Immature natural killer cell (primary cell): ENCODE measurements at places on chromosomes 6 and 20.

GRCh38 chr6:14459315-14459714 lies 341.7 kb downstream of the CD83 start:
- H3K4me1 ChIP-seq: peaks cover 46% of the 10 kb centered on the region
- H3K4me3 ChIP-seq: no peak overlapping the region
- H3K27me3 ChIP-seq: peaks cover 12% of the 10 kb centered on the region
- no peaks in the 10 kb centered on the region for H3K36me3 ChIP-seq
- no peak overlapping the region for H3K27ac ChIP-seq

DNA sequence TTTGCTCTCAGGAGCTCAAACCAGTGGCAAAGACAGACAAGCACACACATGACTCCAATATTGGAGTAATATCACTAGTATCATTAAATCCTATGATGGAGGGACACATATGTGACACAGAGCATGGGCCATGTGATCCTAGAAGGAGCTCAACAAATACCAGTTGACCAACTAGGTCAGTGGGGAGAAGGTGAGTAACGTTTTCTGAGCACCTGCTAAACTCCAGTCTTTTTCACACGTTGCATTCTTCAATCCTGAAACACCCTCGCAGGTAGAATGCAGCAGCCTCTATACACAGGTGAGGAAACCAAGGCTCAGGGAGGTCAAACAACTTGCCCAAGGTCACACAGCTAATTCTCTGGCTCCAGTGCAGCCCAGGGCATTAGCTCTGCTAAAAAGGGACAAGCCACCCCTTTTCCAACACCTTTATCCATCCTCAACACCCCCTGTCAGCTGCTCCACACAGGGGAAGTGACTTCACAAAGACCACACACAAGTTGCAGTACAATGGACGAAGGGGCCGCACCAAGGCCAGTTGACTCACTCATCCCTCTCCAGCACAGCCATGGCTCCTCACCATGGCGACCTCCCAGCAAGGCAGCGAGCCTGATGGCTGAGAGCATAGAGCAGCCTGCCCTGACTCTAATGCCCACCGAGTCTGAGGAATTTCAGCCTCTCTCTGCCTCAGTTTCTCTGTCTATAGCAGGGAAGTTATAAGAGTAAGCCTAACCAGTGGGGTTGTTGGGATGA lies 4.4 kb downstream of the CAPN11 start:
- H3K4me3 ChIP-seq: no peak overlapping the region
- no peak overlapping the region for H3K27ac ChIP-seq
- H3K4me1 ChIP-seq: no peaks in the 10 kb centered on the region

GRCh38 chr6:33278810-33279209 lies 1.9 kb downstream of the B3GALT4 start:
- H3K36me3 ChIP-seq: peaks cover 27% of the 10 kb centered on the region
- peaks cover 43% of the 10 kb centered on the region for H3K4me1 ChIP-seq
- H3K4me3 ChIP-seq: peak overlapping the region; percentile 91
- H3K27me3 ChIP-seq: peaks cover 7% of the 10 kb centered on the region

GRCh38 chr6:134106702-134107101 lies 54.3 kb upstream of the SLC2A12 start:
- H3K27me3 ChIP-seq: peaks cover 3% of the 10 kb centered on the region
- H3K36me3 ChIP-seq: no peaks in the 10 kb centered on the region
- H3K27ac ChIP-seq: no peak overlapping the region
- no peak overlapping the region for H3K4me3 ChIP-seq
- H3K4me1 ChIP-seq: no peaks in the 10 kb centered on the region

- H3K27ac ChIP-seq: no peak overlapping the region
- peaks cover 2% of the 10 kb centered on the region for H3K27me3 ChIP-seq
- H3K4me1 ChIP-seq: no peaks in the 10 kb centered on the region
- H3K4me3 ChIP-seq: no peak overlapping the region
- no peaks in the 10 kb centered on the region for H3K36me3 ChIP-seq
Measured at GRCh38 chr6:35161266-35161665, 20.1 kb upstream of the TCP11 start.

- H3K36me3 ChIP-seq: no peaks in the 10 kb centered on the region
- H3K27ac ChIP-seq: peak overlapping the region; percentile 64
- DNase-seq: peak; percentile 38
- peaks cover 35% of the 10 kb centered on the region for H3K4me1 ChIP-seq
- H3K4me3 ChIP-seq: peak overlapping the region; percentile 85
Measured at GRCh38 chr6:26576929-26577719, 19.6 kb upstream of the ABT1 start.

DNA sequence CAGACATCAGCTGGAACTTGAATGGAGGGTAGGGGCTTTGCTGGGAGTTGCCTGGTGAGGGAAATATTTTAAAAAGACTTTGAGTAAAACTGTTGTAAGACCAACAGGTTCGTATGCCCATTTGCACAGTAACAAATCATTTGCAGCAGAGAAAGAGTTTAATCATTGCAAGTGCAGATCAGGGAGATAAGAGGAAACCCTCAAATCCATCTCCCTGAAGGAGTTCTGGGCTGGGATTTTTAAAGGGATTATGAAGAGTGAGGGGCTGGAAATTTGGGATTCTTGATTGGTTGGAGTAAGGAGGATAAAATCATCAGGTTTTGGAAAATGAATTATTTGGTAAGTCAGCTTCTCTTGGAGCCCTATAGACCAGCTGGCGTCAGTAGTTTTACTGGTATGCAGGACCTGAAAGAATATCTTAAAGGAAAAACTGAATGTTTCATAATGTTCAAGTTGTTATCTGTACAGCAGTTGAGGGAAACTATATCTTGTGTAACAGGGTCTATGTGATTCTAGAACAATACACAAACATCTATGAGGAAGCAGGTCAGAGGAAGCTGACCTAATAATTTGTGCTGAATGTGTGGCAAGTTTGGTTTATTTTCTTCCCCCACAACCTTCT lies 295.5 kb downstream of the PLCB1 start:
- H3K4me1 ChIP-seq: peaks cover 44% of the 10 kb centered on the region
- no peak overlapping the region for H3K4me3 ChIP-seq
- H3K27ac ChIP-seq: no peak overlapping the region
- no peaks in the 10 kb centered on the region for H3K36me3 ChIP-seq

DNA sequence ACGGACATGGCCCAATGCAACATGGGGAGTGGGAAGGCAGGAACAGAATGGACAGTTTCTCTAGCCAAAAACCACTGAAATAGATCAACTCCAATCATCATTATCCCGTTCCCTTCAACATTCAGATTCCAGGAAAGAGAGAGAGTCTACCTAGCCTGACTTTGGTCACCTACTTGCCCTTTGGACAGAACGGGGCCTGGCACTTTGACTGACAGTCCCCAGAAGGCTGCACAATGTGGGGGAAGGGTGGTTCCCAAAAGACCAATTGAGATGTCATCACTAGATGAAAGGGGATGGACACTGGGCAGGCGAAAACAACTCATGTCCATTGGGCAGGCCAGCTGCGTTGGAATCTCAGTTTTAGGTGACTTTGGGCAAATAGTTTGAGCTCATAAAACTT lies 15.0 kb upstream of the KIF16B start:
- H3K4me1 ChIP-seq: no peaks in the 10 kb centered on the region
- H3K4me3 ChIP-seq: no peak overlapping the region

DNA sequence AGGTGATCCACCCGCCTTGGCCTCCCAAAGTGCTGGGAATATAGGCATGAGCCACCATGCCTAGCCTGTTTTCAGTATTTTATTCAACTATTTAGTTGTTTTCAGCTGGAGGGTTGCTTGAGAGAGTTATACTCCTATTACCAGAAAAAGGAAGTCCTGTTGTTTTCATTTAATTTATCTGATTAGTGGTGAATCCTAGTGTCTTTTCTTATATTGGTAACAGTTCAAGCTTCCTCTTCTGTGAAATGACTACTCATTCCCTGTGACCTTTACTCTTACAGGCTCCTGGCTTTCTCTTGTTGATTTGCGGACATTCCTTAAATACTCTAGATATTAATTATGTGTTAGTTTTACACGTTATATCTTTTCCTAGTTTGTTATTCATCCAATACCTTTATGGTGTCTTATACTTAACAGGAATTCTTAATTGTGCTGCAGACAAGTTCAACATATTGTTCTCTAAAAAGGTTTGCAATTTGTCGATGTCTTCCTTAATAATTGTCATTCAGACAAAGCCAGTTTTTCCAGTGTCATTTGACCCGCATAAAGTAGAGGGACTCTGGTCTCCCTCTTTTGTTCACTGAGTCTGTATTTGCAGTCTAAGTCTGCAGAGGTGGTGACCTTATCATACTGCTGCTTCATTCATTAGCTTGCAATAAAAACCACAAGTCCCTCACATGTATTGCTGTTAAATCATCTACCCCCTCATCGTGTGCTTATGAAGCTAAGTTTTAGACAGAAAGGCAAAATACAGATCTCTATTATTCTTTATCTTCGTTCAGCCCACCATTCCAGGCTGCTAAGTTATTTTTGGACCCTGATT lies 51.4 kb downstream of the ZBTB9 start:
- H3K27ac ChIP-seq: no peak overlapping the region
- no peak for DNase-seq
- H3K36me3 ChIP-seq: no peaks in the 10 kb centered on the region
- no peaks in the 10 kb centered on the region for H3K27me3 ChIP-seq
- H3K4me3 ChIP-seq: no peak overlapping the region

DNA sequence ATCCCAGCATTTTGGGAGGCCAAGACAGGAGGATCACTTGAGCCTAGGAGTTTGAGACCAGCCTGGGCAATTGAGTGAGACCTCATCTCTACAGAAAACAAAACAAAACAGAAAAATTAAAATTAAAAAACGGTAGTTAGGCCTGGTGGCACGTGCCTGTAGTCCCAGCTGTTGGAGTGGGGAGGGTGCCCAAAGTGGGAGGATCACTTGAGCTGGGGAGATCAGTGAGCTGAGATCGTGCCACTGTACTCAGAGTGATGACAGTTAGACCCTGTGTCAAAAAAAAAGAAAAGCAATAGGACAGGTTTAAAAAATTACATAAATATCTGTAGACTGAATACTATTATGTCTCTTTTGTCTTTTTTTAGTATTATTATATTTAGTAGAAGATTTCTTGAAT lies 64.3 kb downstream of the ITCH start:
- peaks cover 2% of the 10 kb centered on the region for H3K27me3 ChIP-seq
- H3K4me3 ChIP-seq: no peak overlapping the region
- no peak for DNase-seq
- H3K27ac ChIP-seq: peak overlapping the region; percentile 86
- peaks cover 22% of the 10 kb centered on the region for H3K36me3 ChIP-seq

- H3K4me1 ChIP-seq: no peaks in the 10 kb centered on the region
- H3K4me3 ChIP-seq: no peak overlapping the region
- DNase-seq: no peak
- H3K27me3 ChIP-seq: no peaks in the 10 kb centered on the region
Measured at GRCh38 chr6:101458826-101459225, 65.3 kb downstream of the GRIK2 start.

GRCh38 chr6:167796192-167796981 lies 30.3 kb upstream of the AFDN start:
- H3K4me3 ChIP-seq: no peak overlapping the region
- peaks cover 2% of the 10 kb centered on the region for H3K4me1 ChIP-seq
- no peak overlapping the region for H3K27ac ChIP-seq
- H3K36me3 ChIP-seq: peaks cover 4% of the 10 kb centered on the region

DNA sequence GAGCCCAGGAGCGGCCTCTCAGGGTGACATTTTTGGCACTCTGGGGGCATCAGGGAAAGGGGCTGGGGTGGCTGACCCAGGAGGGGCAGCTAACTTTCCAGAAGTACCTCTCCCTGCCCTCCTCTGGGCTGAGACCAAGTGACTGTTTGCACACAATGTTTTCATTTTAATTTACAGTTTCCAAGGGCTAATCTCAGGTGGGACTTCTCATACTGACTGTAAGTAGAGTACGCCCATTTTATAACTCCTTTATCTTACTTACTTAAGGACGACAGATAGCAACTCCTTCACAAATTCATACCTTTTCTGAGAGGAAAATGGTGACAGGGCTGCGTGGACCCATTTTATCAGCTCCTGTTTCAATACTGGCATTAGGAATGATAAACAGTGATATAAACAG lies 172.9 kb upstream of the EXOC2 start:
- no peak overlapping the region for H3K27ac ChIP-seq
- no peak overlapping the region for H3K4me3 ChIP-seq
- H3K36me3 ChIP-seq: no peaks in the 10 kb centered on the region
- DNase-seq: no peak
- H3K27me3 ChIP-seq: peaks cover 16% of the 10 kb centered on the region

- peaks cover 41% of the 10 kb centered on the region for H3K27me3 ChIP-seq
- no peak for DNase-seq
- peak overlapping the region; percentile 97 for H3K4me3 ChIP-seq
- peaks cover 67% of the 10 kb centered on the region for H3K4me1 ChIP-seq
- H3K27ac ChIP-seq: peak overlapping the region; percentile 97
Measured at GRCh38 chr6:26031151-26031594, 56.1 kb upstream of the HFE start.

DNA sequence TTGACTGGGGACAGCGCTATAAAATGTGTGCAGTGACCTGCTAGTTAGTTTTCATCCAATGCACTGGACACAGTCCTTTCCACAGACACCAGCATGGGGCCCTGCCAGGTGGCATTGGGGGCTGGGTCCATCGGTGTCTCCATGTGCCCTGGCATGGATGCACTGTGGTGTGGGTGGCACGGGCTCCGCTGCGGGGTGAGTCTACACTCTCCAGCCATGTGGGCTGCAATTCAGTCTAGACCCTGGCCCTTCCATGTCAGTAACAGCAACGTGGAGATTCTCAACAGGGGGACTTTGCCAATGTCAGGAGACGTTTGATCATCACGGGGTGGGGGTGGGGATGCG lies 100.0 kb downstream of the RAMACL start:
- H3K27ac ChIP-seq: peak overlapping the region; percentile 61
- H3K36me3 ChIP-seq: no peaks in the 10 kb centered on the region
- H3K4me1 ChIP-seq: peaks cover 38% of the 10 kb centered on the region
- peaks cover 3% of the 10 kb centered on the region for H3K27me3 ChIP-seq
- H3K4me3 ChIP-seq: no peak overlapping the region

- no peaks in the 10 kb centered on the region for H3K36me3 ChIP-seq
- peaks cover 65% of the 10 kb centered on the region for H3K4me1 ChIP-seq
- H3K27me3 ChIP-seq: peaks cover 7% of the 10 kb centered on the region
Measured at GRCh38 chr20:59120491-59120890, 43.1 kb upstream of the ZNF831 start.

DNA sequence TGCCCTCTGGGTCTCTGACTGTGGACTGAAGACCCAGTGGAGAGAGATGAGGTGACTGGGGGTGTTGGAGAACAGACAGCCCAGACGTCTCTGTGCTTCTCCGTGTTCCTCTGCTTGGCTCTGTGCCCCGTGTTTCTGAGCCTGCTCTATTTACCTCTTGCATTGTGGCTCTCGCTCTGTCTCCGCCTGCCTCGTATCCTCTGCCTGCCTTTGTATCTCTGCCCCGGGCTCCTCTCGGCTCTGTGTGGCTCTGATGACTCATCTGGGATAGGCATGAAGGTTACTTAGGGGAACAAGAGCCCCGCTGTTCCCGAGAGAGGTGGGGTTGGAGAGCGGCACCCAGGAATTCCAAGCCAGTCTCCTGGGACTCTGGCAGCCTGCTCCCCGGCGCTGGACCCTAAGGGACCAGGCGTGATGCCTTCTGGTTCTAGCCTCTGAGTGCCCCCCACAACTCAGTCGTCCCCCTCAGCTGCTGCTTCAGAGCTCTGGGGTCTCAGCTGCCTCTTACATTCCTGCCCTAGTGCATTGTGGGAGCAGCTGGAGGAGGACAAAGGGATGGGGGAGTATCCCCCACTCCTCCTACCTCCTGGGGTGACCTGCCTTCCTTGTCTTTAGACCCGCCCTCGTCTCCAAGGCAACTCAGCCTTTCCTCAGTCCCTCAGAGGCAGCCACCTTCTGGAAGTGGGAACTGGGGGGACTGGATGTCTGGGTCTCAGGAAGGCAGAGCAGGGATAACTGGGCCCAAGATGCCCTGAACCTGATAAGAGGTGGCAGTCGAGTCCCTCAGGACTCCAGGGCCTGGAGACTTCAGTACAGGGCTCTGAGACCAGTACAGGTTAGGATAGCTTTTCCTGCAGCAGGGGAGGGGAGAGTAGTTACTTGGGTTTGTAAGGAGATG lies 1.9 kb downstream of the DDR1 start:
- H3K27ac ChIP-seq: peak overlapping the region; percentile 31
- H3K4me3 ChIP-seq: peak overlapping the region; percentile 82
- no peak for DNase-seq
- H3K36me3 ChIP-seq: peaks cover 9% of the 10 kb centered on the region
- peaks cover 6% of the 10 kb centered on the region for H3K4me1 ChIP-seq
